ENCODE measurements at places on chromosomes 13 and 19. TPM values are rescaled to one million over a fixed set of nuclear protein-coding genes. Genes with fewer than 3 reads are reported as not detected.

The FLT3 gene
- polyA plus RNA-seq: 0.22 TPM

The ARL11 gene
- 0.36 TPM for polyA plus RNA-seq

- no peak for DNase-seq
These were observed 196.5 kb upstream of the TSHZ3 start for GRCh38 chr19:31545777-31546176.

GRCh38 chr13:62360609-62361008, 945.0 kb upstream of the PCDH20 start:
- DNase-seq: no peak

DNA sequence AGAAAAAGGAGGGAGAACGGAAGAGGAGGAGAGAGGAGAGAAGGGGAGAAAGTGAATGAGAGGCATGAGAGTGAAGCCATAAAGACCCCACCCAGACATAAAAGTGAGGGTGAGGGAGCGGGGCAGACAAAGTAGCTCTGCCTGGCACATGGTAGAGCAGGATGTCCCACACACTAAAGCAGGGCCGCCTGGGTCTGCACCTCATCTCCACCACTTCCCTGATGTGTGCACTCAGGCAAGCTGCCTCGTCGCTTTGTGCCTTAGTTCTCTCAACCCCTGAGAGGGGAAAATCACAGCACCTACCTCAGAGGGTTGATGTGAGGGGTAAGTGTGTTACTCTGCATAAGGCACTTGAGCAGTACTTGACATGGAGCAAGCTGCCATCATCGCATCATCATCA, 488.1 kb downstream of the COG6 start:
- DNase-seq: no peak

GRCh38 chr13:40920826-40921225, 98.3 kb downstream of the ELF1 start:
- DNase-seq: no peak

DNA sequence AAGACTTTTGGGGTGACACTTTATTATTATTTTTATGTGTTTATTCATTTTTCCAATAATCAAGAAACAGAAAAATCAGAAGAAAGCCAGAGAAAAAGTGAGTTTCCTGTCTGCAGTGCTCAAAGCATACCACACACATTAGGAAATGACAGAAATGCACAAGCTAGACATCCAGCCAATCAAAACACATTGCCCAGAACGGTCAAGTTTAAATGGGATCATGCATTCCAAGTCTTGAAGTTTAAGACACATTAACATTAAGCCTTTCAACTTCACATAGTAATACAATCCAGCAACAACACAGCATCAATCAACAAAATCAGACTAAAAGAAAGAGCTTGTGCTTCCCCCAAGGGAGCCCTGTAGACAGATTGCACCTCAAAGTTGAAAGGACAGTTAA, 28.7 kb upstream of the MEDAG start:
- DNase-seq: no peak

- DNase-seq: no peak
These were observed 1163.9 kb downstream of the DIAPH3 start for GRCh38 chr13:58999851-59000250.

DNA sequence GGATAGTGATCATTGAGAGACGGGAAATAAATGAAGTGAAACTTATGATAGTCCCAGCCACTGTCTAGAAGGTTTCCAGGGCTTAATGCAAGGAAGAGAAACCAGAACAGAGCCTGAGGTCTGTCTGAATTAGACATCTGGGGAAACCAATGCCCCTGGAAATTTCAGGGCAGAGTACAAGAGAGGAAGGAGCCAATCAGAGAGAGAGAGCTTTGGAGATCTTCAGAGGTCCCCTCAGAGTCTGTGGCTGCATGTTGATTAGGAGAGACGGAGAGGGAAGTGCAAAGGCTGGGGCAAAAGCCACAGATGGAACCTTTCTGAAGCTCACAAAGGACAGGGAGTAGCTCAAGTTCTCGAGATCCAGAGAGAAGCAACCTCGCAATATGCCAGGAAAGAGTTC, 378.0 kb downstream of the DNAJC15 start:
- DNase-seq: no peak

DNA sequence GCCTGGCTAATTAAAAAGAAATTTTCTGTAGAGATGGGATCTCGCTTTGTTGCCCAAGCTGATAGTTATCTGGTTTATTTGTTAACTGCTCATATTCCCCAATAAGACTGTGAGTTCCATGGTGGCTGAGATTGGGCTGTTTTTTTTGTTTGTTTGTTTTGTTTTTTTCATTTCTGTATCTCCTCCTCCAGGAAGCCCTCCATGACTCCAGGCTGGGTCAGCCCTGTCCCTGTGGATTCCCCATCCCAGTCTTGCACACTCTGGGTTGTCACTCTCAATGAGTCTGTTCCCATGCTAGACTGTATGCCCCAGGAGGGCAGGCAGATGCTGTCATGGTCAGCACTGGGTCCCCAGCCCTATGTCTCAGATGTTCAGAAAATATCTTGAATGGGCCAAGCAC, 2.9 kb downstream of the EML2 start:
- no peak for DNase-seq

- DNase-seq: no peak
These were observed 495.5 kb downstream of the FOXO1 start for GRCh38 chr13:40170982-40171381.

GRCh38 chr13:27857282-27857681, 62.5 kb upstream of the PDX1 start:
- DNase-seq: no peak

DNA sequence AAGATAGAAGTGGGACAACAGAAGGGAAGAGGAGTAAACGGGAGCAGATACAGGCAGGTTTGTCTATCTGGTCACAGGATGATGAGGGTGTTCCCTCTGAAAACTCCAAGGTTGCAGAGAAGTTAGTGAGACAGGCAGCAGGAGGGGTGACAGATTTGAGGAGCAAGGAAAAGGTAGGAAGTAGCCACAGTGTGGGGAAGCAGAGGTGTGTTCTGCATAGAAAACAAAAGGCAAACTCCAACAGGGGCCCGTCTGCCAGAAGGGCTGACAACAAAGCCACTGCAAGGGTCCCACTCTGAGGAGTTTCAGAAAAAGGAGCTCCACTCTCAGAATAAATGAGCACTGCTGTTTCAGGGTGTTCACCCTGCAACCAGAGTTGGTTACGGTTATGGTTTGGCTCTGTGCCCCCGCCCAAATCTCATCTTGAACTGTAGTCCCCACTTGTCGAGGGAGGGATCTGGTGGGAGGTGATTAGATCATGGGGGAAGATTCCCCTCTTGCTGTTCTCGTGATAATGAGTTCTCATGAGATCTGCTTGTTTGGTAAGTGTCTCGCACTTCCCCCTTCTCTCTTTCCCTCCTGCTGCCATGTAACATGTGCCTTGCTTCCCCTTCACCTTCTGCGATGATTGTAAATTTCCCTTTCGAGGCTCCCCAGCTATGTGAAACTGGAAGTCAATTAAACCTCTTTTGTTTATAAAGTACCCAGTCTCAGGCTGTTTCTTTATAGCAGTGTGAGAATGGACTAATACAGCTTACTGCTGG, 32.1 kb downstream of the SMAD9 start:
- no peak for DNase-seq

DNA sequence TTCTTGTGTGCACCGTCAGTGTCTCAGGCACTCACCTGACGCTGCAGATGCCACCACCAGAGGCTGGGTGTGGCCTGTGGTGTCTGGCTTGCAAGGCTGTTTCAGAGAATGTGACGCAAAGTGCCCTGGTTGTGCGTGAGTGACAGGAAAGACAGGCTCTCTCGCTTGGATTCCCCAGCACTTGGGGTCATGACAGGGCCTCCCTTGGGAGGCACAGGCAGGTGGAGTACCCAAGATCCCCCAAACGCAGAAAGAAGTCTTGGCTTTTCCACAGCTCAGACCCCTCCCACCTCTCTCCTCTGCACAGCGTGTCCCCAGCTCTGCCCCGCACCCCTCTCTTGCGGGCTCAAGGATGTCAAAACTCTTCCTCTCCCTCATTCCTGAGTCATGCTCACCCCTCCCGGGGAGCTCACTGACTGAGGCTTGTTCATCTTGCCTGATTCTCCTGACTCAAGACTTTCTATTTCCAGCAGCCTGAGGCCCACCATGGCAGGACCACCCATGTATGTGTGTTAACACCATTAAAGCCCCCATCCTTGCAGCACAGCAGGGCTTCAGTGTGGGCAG, 21.0 kb downstream of the DHX34 start:
- no peak for DNase-seq

DNA sequence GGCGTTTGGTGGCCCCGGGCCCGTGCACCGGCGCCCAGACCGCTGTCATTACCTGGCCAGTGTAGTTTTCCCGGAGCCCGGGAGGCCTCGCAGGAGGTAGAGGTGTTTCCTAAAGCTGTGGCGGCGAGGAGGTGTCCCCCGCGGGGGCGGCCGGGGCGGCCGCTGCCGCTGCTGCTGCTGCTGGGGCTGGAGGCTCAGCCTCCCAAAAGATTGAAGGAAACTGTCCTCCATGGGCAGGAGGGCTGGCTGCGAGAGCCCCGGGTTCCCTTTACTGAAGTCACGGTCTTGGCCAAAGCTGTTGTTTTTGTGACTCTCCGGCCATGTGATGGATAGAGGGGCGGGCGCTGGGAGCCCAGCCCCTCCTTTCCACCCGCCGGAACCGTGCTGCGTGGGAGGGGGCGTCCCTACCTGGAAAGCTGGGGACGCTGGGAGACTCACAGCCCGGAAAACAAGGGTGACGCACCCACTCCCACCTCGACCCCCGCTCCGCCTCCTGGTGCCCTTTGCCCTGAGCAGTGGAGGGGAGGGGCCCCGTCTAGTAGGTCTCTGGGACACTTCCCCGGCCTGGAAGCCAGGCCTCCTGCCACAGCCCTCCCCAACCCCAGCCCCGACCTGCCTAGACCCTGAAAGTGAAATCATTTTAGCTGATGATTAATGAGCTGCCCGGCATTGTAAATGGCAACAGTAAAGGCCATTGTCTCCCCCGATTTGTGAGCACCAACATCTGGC, at the start of gene N4BP2L1:
Gene N4BP2L1 (minus strand): TSS at position 279 of the 729 bp plus-strand sequence. CDS start 48 bp downstream, at position 231.
- DNase-seq: peak; percentile 77

DNA sequence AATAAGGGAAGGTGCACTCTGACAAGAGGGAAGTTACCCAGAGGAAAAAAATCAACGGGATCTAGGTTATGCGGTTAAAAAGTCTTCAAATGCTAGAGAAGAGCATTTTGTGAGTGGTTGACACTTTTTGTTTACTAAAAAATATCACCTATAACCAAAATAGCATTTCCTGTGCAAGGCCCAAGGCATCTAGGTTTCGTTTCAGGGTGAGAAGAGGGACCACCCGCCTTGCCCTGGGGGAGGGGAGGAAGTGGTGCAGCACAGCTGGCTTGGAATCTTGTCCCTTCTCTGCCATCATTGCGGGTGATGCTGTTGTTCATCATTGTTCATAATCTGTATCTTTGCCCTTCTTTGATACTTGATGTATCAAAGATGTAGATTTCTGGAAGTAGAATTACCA, 80.6 kb downstream of the NUFIP1 start:
- DNase-seq: no peak
